ENCODE measurements at places on chromosomes 7 and 10.

DNA sequence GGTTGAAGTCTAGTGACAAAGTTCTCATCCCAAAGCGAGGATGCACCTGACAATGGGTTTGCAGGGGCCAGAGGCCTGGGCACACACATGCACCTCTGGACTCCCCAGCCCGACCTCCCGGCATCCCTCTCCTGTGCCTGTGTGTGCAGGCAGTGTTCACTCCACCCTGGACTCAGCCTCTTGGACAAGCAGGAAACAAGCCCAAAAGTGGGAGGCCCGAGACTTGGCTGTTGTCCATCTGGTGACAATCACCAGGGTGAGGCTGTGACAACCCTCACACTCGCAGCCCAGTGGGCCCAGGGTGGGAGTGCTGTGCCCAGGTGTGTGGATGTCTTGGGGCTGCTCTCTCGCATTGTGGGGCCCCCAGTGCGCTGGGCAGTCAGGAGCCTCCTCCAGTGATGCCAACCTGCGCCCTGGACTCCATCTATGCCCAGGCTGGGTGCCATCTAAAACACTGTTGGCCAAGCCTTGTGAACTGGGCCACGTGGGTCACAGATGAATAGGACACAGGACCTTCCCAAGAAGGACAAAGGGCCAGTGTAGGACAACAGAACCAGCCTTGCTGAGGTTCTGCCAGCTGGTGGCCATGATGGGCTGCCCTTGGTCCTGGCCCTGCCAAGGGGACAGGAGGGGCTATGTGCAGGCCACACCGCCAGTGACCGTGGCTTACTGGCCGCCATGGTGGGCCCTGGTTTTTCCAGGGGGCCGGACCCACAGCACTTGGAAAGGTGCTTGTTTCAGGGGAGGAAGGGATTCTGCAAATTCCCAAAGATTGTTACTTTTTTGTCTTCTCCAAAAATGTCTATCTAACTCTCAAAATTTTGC is 144.3 kb downstream of the TCERG1L start:
- DNase-seq: no peak

DNA sequence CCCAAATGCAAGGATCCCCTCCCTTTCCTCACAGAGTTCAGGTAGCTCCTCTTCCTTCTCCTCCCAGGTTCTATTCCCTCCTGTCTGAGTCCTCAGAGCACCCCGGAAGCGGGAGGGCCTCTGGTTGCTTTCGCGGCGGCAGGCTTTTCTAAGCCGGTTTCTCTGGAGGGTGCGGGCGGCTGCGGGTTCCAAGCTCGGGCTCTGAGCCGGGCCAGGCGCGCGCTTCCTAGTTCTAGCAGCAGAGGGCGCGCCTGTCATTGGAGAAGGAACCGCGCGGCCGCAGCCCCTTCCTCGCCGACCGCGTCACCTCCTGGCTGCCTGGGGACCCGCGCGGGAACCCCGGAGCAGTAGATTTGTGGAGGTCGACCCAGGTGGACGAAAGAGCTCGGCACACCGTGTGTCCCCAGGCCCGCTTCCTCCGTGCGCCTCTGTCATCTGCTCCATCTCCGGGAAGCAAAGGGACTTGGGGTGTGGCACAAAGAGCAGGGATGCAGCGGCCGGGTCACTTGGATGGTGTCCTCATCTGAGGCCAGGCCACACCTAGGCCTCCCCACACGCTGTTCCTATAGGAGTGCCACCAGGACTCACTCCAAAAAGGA is 389.0 kb upstream of the PODXL start:
- DNase-seq: peak; percentile 44

DNA sequence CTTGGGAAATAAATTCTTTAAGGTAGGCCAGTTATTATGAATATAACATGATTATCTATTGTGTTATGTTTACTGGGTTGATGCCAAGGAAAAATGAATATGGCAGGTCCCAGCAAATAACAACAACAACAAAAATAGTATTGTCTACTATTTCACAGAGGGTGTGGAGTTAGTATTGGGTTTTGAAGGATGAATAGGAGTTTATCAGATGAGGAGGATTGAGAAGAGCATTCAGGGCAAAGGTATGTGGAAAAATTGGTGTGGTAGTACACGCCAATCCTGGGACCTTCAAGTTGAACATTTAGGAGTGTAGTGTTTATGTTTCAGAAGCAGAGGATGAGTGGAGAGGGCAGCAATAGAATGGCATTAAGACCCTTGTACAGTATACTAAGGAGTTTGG is 671.9 kb downstream of the AUTS2 start:
- DNase-seq: no peak

DNA sequence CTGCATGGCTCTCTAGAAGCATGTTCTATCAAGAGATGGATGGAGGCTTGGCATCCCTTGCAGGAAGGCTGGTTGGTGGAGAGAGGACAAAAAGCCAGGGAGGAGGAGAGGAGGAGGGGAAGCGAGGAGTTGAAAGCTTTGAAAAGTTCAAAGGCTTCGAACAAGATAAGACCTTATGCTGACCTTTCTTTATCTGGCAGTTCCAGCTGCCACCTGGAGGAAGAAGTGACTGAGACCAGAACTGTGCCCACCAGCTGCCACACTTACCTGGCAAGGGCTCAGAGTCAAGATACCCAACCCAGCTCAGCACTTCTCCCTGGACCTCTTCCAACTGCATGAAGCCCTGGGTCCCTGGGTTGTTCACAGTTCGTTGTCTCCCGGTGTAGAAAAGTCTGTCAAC is 14.8 kb downstream of the CCL24 start:
- DNase-seq: no peak

DNA sequence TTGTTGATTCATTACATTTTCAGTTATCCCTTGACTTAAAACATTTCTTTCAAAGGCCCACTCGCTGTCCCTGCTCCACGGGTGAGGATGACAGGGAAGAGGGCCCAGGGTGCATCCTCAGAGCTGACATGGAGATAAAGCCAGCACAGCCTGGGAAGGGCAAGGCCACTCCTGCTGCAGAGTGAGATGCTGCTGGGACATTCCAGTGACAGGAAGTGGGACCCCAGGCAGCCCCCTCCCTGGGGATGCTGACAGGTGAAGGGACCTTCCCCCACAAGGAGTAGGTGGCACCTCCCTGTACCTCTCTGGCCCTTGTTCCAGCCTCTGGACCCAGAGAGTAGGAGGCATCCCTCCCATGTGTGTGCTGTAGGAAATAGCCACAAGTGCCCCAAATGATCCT is 97.8 kb upstream of the DDC start:
- no peak for DNase-seq

- peak; percentile 77 for DNase-seq
Measured at GRCh38 chr10:70302292-70302691, 18.5 kb upstream of the NPFFR1 start.

DNA sequence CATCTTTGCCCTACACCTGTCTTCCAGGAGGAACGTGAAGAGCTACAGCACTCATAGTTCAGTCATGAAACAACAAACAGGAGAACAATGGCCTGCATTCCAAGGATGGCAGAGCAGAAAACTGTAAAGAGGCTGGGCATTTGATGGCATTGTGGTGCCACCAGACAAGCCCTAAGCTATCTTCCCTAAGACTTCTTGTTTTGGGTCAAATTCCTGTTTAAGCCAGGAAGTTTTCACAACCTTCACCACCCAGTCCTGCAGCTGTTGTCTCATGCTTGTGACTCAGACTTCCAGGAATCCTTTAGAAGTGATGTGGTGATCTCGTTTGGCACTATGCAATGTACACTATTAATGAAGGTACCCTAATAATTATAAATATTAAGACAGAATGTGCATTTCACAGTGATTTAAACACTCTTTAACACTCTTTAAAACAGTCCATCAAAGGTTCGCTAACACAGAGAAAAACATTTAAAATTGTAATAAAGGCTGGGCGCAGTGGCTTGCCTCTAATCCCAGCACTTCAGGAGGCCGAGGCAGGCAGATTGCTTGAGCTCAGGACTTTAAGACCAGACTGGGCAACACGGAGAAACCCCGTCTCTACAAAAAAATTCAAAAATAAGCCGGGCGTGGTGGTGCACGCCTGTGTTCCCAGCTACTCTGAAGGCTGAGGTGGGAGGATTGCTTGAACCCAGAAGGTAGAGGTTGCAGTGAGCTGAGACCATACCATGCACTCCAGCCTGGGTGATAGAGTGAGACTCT is 2.7 kb upstream of the HERPUD2 start:
- DNase-seq: peak; percentile 74

GRCh38 chr10:47121336-47121735 is 178.7 kb upstream of the GDF10 start:
- no peak for DNase-seq

GRCh38 chr7:111356941-111357340 is 205.4 kb downstream of the IMMP2L start:
- DNase-seq: peak; percentile 17

GRCh38 chr7:20786049-20786412 is 655 bp downstream of the SP8 start:
- peak; percentile 6 for DNase-seq

DNA sequence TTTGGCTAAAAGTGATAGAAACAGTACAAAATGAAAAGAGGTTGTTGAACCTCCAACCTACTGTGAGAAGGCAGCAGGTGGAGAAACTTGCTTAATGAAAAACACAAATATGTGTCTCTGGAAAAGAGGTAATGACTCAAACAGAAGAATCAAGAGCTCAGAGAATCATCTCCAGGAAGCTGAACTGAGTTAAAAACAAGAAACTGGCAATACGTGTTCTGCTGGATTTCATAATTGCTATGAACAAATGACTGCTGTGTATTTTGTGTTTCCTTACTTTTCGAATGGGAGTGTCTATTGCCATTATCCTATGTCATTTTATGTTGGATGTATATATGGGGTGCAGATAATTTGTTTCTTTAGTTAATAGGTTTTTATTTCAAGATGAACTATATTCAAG is 401.1 kb downstream of the DGKB start:
- no peak for DNase-seq

DNA sequence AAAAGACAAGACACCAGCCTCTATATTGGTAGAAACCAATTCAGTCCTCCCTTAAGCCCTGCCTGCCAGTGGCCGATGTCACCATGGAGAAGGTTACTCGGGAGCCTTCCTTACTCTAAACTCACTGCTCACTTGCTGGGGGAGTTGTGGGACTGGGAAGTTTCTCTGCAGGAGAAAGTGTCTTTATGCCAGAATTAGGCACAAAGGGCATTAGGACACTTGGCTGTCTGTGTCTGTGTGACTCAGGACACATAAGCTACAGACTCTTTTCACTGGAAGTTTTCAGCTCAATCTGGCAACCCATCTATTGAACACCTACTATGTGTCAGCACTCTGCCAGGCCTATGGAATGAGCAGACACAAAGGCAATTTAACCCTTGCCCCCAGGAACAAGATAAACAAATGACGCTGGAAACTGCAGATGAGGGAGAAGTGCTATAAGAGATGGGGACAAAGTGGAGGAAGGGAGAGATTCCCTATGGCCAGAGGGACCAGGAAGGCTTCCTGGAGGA is 49.5 kb upstream of the CACUL1 start:
- DNase-seq: no peak

DNA sequence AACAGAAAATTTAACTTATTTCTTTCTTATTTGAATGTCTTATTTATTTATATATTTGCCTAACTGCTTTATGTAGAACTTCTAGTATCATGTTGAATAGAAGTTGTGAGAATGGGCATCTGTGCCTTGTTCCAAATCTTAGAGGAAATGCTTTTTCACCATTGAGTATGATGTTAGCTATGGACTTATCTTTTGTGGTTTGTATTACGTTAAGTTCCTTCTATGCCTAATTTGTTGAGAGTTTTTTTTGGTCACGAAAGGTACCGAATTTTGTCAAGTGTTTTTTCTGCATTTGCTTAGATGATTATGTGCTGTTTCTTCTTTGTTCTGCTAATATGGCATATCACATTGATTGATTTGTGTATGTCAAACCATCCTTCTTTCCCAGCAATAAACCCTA is 161.0 kb upstream of the TRIM24 start:
- DNase-seq: peak; percentile 30

- DNase-seq: peak; percentile 78
Measured at GRCh38 chr10:86857128-86857721, 100.2 kb downstream of the MMRN2 start.
